ENCODE measurements at places on chromosomes 4 and X. TPM values are rescaled to one million over a fixed set of nuclear protein-coding genes. Genes with fewer than 3 reads are reported as not detected.

Gene TRPC3
- total RNA-seq = not detected

Gene PDLIM5
- 212 TPM for total RNA-seq

Gene AVPR2
- total RNA-seq = not detected

Gene PABPC4L
- total RNA-seq = 0.98 TPM

Gene DSPP
- not detected for total RNA-seq

Gene RBM46
- total RNA-seq = 0.10 TPM

Data from vein endothelial cell (primary cell).